Astrocyte of the spinal cord (primary cell): ENCODE measurements at places on chromosomes 1 and 21.

GRCh38 chr1:209095627-209096595 is 487.6 kb upstream of the CAMK1G start:
- peak; percentile 73 for DNase-seq

DNA sequence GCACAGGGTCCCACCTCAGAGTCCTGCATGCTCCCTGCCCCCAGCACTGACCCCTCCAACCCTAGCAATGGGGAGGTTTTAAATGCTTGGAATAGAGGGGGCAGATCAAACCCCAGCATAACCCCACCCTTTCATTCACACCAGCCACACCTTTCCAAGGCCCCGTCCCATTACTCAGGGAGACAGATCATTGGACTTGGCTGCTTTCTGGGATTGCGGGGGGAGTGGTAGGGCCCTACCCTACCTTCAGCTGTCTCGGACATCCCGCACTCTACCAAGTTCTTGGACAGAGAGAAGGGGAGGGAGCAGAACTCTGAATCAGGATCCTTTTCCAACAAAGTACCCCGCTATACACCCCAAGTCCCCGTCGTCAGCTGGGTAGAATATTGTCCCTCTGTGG is 983 bp downstream of the PADI2 start:
- no peak for DNase-seq

- no peak for DNase-seq
These were observed 52.0 kb downstream of the KIF21B start for GRCh38 chr1:200971428-200971903.

DNA sequence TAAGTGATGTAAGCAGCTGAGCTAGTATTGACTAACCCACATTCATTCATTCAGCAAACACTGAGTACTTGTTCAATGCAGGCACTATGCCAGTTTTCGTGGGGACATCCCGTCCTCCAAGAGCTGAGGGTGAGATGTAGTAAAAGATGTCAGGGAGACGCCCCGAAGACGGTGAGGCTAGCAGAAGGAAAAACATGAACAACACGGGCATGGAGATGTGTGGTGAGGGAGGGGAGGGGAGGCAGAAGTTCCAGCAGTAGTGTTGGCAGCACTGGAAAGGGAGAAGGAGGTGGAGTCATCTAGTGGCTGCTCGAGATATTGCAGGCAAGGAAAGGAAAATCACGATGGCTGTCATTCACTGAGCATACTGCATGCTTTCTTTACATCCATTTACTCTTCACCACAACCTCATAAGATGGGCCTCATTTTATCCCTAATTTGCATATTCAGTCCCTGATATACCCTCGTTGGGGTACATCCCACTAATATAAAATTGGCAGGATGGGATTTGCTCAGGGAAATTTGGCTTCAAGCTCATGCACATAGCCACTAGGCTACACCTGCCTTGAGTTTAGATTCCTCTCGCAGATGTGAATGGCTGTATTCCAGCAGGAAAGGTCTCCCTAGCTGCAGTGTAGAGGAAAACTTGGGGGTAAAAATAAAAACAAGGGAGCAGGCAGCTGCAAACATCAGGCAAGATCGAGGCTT is 14.5 kb downstream of the PDZK1IP1 start:
- DNase-seq = peak; percentile 51

DNA sequence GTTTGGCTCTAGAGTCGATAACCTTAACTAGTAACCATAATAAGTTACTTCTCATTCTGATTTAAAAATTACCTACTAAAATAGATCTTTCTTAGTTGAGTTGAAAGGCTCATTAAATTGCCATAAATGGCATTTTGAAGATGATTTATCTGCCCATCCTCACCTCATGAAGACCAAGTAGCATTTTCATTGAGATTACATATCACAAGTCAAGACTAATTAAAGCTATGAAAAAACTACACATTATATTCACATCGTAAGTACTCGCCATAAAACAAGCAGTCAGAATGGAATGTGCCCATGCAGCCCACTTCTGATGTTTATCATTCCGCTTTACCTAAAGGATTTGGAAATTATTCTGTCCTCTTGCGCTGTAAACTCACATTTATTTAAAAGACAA is 212.0 kb downstream of the COL11A1 start:
- DNase-seq = no peak
